Renal pelvis (tissue), 12 donors: ENCODE measurements at places on chromosomes 5 and 9. TPM values are rescaled to one million over a fixed set of nuclear protein-coding genes. Genes with fewer than 3 reads are reported as not detected.

- peak; percentile 57 for DNase-seq
Measured at GRCh38 chr9:36772449-36773403, 200.0 kb downstream of the MELK start.

GRCh38 chr9:95756986-95757385, 118.5 kb upstream of the ERCC6L2 start:
- DNase-seq: no peak

DNA sequence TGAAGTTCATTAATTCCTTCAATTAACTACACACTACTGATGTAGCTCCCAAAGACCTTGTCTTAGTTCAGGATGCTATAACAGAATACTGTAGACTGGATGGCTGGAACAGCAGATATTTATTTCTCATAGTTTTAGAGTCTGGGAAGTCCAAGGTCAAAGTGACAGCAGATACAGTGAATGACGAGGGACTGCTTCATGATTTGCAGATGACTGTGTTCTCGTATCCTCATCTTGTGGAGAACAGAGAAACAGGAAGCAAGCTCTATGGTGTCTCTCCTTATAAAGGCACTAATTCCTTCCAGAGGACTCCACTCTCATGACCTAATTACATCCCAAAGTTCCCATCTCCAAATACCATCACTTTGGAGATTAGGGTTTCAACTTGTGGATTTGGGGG, 65.6 kb upstream of the MAP1B start:
- DNase-seq: no peak

DNA sequence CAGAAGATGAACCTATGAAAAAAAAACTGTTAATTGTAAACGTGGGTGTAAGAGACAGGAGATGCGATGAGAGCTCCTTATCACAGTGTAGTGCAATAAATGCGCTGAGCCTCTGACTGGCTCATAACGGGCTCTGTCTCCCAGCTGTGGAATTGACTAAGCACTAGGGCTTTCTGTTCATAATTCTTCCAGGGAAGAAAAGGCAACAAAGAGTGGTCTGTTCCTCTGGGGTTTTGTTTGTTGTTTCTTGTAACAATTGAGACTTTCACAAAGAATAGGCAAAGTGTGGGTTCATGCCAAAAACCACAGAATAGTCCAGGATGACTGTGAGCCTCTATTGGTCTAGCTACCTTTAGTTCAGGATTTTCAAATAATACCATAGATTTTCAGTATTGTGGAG, 39.4 kb downstream of the UBE2QL1 start:
- DNase-seq: no peak

GRCh38 chr5:124741711-124742496, 4.5 kb downstream of the ZNF608 start:
- peak; percentile 87 for DNase-seq

DNA sequence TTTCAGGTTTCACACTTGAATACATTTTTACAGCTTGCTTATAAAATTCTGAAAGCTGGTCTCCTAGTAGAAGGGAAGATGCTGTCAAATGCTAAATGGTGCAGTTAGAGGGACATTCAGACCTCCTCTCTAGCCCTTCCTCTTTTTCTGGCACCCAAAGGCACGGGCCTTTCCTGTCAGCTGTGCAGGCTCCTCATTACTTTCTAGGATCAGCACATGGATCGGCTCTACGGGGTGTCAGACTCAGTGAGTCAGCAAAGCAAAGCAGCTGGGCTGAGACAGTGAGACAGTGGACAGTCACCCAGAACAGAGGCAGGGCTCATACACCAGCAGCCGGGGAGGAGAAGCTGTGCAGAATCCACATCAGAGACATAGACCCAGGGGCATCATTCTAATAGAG, 80.0 kb upstream of the TNC start:
- DNase-seq: peak; percentile 53

GRCh38 chr5:83538786-83539462, 67.4 kb downstream of the VCAN start:
- no peak for DNase-seq

GRCh38 chr9:38234479-38235170, 157.9 kb upstream of the ALDH1B1 start:
- DNase-seq: no peak

GRCh38 chr5:134132372-134133187, 18.1 kb downstream of the TCF7 start:
- DNase-seq: no peak

GRCh38 chr5:72347801-72348308, 27.7 kb downstream of the PTCD2 start:
- no peak for DNase-seq

GRCh38 chr5:159657298-159657697, 259.0 kb upstream of the ADRA1B start:
- no peak for DNase-seq

DNA sequence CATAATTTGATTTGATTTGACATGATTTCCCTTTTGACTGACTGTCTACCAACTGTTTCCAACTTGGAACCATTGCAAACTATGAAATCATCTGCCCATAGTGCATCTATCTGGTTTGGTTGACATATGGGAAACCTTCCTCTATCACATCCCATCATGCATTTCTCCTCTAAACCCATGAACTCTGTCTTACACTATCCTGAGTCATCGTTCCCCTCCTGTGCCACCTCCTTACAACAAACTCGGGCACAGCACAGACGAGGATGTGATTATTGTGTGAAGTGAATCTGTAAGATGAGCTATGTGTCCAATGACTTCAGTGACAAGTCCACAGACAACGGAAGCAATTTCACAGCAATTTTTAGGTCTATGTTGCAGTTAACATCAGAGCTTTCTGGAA, 126.1 kb downstream of the NPR3 start:
- no peak for DNase-seq

GRCh38 chr5:124289130-124289529, 457.3 kb downstream of the ZNF608 start:
- no peak for DNase-seq

Gene IFNK
- polyA plus RNA-seq: not detected

Gene CRHBP
- polyA plus RNA-seq: 20.7 TPM

Gene TPRN
- 22.0 TPM for polyA plus RNA-seq

Gene RORB
- 0.09 TPM for polyA plus RNA-seq

Gene FOXI1
- 5.2 TPM for polyA plus RNA-seq

Gene CAMK4
- 5.6 TPM for polyA plus RNA-seq
